ENCODE measurements at places on chromosomes 1 and 21.

DNA sequence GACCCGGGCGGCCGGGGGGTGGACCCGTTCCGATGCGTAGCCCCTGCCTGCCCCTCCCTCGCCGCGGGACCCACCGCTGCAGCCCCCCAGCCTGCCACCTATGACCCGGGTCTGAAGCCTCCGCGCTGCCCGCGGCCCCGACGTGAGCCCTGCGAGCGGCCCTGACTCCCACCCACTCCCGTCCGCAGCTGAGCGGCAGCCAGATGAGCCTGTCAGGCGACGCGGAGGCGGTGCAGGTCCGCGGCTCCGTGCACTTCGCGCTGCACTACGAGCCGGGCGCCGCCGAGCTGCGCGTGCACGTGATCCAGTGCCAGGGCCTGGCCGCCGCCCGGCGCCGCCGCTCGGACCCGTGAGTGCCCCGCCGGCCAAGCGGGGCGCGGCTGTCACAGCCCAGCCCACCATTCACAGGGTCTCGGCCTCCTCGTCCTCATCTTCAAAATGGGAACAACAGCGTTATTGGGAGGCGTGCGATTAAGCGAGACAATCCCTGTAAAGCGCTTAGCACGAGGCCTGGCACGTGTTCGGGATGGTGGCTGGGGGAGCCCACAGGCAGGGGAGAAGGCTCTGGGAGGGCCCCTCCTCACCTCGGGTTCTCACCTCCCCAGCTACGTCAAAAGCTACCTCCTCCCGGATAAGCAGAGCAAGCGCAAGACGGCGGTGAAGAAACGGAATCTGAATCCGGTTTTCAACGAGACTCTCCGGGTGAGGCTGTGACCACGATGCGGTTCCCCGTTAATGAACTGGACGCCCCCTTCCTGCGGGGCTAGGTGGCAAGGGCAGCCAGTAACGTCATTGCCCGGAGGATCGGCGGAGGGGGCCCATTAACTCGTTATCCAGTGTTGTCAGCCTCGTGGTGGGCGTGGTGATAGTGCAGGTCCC lies 8.2 kb downstream of the SYTL1 start:
- DNase-seq, result no peak
- H3K36me3 ChIP-seq, result peaks cover 4% of the 10 kb centered on the region
- H3K27me3 ChIP-seq, result peaks cover 4% of the 10 kb centered on the region
- peak overlapping the region; percentile 68 for H3K4me3 ChIP-seq

DNA sequence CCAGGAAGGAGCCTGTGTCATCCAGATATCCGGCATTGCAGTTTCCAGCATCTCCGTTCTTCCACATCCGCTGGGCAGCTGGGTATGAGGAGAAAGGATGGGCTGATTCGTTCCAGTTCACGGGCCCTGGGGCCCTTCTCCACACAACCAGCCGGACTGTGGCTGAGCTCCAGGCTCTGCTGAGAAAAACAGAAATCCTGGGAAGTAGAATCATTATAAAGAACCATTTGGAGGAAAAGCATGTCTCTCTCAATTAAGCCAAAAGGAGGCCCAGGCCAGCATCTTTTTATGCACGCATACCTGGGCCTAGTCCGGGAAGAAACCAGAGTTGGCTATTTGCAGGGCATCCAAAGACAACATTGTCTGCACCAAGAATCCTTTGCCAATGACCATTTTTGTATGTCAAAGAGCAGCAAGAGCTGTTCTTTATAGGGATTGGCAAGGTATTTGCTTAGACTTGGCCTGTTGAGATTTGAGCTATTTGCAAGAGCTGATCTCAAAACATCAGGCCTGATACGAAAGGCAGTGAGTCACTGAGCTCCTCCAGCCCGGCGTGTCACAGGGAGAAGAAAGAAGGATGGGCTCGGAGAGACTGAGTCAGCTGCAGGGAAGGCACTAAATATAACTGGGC lies 84.9 kb upstream of the ARHGEF16 start:
- H3K4me3 ChIP-seq, result no peak overlapping the region
- no peaks in the 10 kb centered on the region for H3K36me3 ChIP-seq

DNA sequence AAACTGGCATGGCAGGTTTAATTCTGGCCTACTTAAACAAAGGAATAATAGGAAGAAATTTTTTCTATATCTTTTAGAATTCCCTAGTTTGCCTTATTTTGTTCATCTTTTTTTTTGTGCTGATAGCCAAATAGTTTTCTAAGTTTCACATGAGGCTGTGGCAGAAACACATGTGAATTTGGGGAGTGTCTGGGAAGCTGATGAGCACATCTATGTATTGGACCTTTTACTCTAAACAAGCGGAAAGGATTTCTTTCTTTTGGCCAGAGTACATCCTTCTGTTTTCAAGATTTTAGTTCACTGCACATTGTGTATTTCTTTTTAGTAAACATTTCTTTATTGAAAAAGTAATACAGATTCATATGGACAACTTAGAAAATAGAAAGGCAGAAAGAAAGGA lies 5.6 kb downstream of the EEIG2 start:
- H3K4me1 ChIP-seq, result peaks cover 7% of the 10 kb centered on the region
- H3K4me3 ChIP-seq, result no peak overlapping the region
- DNase-seq, result no peak
- no peak overlapping the region for H3K27ac ChIP-seq

GRCh38 chr1:174742805-174743653 lies 256.7 kb upstream of the CACYBP start:
- H3K27me3 ChIP-seq, result no peaks in the 10 kb centered on the region
- no peak for DNase-seq
- H3K4me3 ChIP-seq, result no peak overlapping the region
- no peak overlapping the region for H3K27ac ChIP-seq
- peaks cover 3% of the 10 kb centered on the region for H3K4me1 ChIP-seq
- H3K36me3 ChIP-seq, result no peaks in the 10 kb centered on the region

DNA sequence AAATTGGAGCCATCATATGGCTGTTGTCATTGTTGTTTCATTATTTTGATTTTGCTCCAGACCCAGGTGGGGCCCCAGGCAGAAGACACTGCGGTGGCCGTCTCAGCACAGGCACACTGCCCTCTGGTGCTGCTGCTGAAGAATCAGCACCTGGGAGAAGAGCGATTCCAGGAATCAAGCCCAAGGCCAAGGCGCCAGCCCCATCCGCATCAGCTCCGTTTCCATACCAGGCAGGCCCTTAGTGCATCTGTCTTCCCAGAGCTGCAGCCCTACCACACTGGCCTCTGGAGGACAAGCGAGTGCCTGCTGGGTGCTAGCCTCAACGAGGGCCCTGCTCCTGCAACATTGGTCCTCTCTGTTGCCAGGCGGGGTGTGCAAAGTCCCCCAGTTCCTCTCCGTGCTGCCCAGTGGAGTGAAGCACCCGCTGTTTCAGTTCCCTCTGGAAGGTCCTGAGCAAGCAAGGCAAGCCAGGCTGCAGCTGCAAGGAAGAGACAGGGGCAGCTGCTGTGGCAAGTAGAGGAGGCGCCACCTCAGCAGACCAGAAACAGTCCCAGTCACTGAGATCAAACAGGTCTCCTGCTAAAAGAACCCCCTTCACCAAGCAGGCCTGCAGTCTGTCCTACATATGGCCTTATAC lies 5.2 kb downstream of the GRIK3 start:
- H3K4me1 ChIP-seq, result no peaks in the 10 kb centered on the region
- H3K27me3 ChIP-seq, result peaks cover 85% of the 10 kb centered on the region
- H3K4me3 ChIP-seq, result no peak overlapping the region

DNA sequence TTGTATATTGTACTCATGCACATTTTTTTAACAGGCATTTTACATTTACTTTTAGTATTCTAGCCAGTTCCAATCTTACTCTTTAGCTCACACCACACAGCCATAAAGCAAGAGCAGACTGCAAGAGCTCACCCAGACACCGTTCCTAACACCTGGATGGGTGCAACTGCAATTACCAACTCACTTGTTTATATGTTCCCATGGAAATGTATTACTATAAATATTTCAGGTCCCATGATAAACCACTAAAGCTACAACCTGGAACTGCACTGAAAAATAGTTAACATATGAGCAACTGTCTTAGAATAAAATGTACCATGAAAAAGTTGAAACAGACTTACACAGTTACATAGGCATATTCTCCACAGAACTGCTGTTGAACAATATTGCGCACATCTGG lies 30.8 kb downstream of the USP48 start:
- peaks cover 23% of the 10 kb centered on the region for H3K36me3 ChIP-seq
- H3K27me3 ChIP-seq, result no peaks in the 10 kb centered on the region
- H3K4me3 ChIP-seq, result no peak overlapping the region

GRCh38 chr1:8962812-8963530 lies 17.3 kb downstream of the CA6 start:
- peaks cover 20% of the 10 kb centered on the region for H3K4me1 ChIP-seq
- peak overlapping the region; percentile 84 for H3K27ac ChIP-seq
- peaks cover 5% of the 10 kb centered on the region for H3K27me3 ChIP-seq
- no peaks in the 10 kb centered on the region for H3K36me3 ChIP-seq
- no peak for DNase-seq

DNA sequence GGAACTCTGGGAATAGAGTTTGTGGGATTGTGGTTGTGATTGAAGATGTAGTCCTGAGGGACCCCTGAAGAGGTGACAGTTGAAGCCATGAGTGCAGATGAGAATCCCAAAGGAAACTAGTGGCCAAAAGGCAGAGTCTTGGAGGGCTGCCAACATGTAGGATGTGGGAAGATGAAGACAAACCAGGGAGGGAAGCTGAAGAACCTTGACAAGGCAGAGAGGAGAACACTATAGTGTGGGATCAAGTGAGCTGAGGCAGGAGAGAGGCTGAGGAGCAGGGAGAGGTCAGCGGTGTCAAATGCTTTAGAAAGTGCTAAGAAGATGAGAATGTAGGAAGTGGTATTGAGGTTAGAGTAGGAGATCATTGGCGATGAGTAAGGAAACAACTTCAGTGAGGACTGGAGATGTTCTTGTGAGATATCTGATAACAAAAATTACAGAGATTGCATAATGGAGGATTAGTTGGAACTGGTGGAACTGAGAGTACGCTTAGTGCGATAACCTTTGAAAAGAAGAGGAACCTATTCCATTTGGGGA lies 88.5 kb upstream of the VCAM1 start:
- no peaks in the 10 kb centered on the region for H3K27me3 ChIP-seq
- no peak overlapping the region for H3K27ac ChIP-seq
- peaks cover 5% of the 10 kb centered on the region for H3K4me1 ChIP-seq
- no peaks in the 10 kb centered on the region for H3K36me3 ChIP-seq
- H3K4me3 ChIP-seq, result no peak overlapping the region

DNA sequence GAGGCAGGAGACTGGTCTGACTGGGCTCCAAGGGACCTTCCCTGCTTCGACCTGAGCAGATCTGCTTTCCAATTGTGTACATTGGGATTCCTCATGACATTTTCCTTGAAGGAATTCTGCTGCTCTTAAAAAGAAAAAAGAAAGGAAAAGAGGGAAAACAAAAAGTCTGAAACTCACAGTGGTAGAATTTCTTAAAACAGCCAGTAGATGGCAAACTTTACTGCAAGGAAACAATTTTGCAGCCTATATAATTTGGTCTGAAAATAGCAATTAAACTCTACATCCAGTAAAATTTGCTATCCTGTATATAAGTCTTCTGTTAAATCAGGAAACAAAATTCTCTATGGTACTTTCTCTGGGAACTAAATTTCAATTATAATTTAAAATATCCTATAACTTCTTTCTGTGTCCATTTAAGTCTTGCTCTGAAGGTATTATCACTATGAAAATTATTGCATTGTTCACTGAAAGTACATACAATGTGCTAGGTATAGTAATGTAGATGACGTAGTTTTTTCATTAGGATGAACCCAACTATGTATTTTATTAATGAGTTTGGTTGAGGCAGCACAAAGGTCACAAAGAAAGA lies 59.8 kb downstream of the CRB1 start:
- DNase-seq, result no peak
- no peaks in the 10 kb centered on the region for H3K36me3 ChIP-seq
- H3K27ac ChIP-seq, result no peak overlapping the region
- no peaks in the 10 kb centered on the region for H3K27me3 ChIP-seq
- peaks cover 8% of the 10 kb centered on the region for H3K4me1 ChIP-seq

DNA sequence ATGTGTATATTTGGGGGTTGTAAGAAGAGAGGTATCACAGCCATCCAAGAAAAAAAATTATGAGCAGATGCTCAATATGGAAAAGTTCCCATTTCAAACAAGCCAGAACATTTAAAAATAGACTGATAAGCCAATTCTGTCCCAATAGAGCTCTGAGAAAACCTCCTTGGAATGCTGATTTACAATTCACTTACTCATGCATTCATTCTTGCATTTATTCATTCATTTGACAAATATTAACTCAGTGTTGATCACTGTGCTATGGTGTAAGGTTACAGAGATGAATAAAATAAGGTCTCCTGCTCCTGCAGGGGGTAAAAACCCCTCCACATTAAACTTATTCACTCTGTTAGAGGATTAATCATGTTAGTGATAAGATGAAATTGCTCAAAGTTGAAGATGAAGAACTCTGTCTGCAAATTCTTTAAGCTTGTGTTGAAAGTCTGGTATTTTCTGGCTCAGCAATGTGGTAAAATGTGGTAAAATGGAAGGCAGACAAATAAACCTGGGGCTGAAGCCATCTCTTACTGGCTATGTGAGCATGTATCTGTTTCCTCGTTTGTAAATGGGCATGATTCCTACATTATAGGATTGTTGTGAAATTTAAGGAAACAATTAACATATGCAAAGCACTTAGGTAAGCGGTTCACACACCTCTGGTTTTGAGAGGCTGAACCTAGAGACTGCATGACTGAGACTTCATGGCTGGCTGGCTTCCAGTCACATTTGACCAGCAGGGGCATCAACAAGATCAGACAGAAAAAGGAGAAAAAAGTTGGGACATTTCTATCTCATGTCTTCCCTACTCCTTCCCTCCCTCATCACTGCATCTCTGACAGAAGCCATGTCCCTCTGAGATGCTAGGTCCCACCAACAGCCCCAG lies 45.0 kb upstream of the DAB1 start:
- H3K27ac ChIP-seq, result no peak overlapping the region
- H3K36me3 ChIP-seq, result no peaks in the 10 kb centered on the region
- H3K4me1 ChIP-seq, result peaks cover 22% of the 10 kb centered on the region
- no peak overlapping the region for H3K4me3 ChIP-seq

DNA sequence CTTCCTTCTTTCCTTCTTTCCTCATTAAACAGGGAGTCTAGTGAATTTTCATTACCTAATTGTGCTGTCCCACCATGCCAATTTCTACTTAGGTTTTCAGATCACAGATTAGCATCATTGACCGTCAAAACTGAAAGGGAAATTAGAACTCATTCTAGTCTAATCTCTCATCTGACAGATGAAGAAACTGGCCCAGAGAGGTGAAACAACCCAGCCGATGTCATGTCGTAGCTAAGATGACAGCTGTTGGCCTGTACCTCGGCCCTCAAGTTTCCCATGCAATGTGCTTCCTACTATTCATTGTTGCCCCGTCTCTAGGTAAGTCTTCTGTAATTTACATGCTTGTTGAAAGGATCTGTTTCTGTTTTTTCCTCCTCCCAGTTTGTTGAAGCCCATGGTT lies 128.2 kb upstream of the KIAA0040 start:
- H3K4me3 ChIP-seq, result no peak overlapping the region
- peaks cover 12% of the 10 kb centered on the region for H3K27me3 ChIP-seq
- no peaks in the 10 kb centered on the region for H3K36me3 ChIP-seq

- no peak overlapping the region for H3K4me3 ChIP-seq
- DNase-seq, result peak; percentile 8
- H3K27ac ChIP-seq, result no peak overlapping the region
- H3K36me3 ChIP-seq, result no peaks in the 10 kb centered on the region
- H3K27me3 ChIP-seq, result peaks cover 19% of the 10 kb centered on the region
These were observed 411.7 kb downstream of the PTPRU start for GRCh38 chr1:29648026-29648425.
